ENCODE measurements at places on chromosomes 4 and X. TPM values are rescaled to one million over a fixed set of nuclear protein-coding genes. Genes with fewer than 3 reads are reported as not detected.
A peak's percentile ranks its signal among the peaks of the same experiment; 100 is the strongest.

GRCh38 chr4:182918791-182919302 lies 1.7 kb upstream of the DCTD start:
- peak; percentile 67 for DNase-seq
- H3K27me3 ChIP-seq, result peaks cover 3% of the 10 kb centered on the region
- H3K4me1 ChIP-seq, result peaks cover 39% of the 10 kb centered on the region
- H3K36me3 ChIP-seq, result peaks cover 15% of the 10 kb centered on the region
- peak overlapping the region; percentile 92 for H3K27ac ChIP-seq

GRCh38 chr4:92035666-92036065 lies 268.1 kb upstream of the GRID2 start:
- H3K4me1 ChIP-seq, result no peaks in the 10 kb centered on the region
- no peak overlapping the region for H3K27ac ChIP-seq
- no peak for DNase-seq
- H3K36me3 ChIP-seq, result no peaks in the 10 kb centered on the region
- H3K27me3 ChIP-seq, result no peaks in the 10 kb centered on the region

CYSLTR1 gene
- total RNA-seq, result 1.8 TPM

KLB gene
- not detected for total RNA-seq

RBMXL3 gene
- total RNA-seq, result not detected

- no peak overlapping the region for H3K27ac ChIP-seq
- H3K36me3 ChIP-seq, result no peaks in the 10 kb centered on the region
- H3K4me1 ChIP-seq, result no peaks in the 10 kb centered on the region
- DNase-seq, result no peak
- no peaks in the 10 kb centered on the region for H3K27me3 ChIP-seq
These were observed 125.4 kb upstream of the EOLA2 start for GRCh38 chrX:150063674-150064073.

MAB21L2 gene
- not detected for total RNA-seq

- H3K36me3 ChIP-seq, result peaks cover 2% of the 10 kb centered on the region
- DNase-seq, result no peak
- H3K27ac ChIP-seq, result no peak overlapping the region
- no peak overlapping the region for H3K4me3 ChIP-seq
These were observed 21.5 kb downstream of the XIAP start for GRCh38 chrX:123881330-123881729.

AMBN gene
- total RNA-seq, result not detected

GRCh38 chr4:22573198-22573597 lies 57.3 kb upstream of the ADGRA3 start:
- H3K36me3 ChIP-seq, result no peaks in the 10 kb centered on the region
- H3K27me3 ChIP-seq, result no peaks in the 10 kb centered on the region
- H3K4me3 ChIP-seq, result no peak overlapping the region
- no peak overlapping the region for H3K27ac ChIP-seq
- DNase-seq, result no peak

DNA sequence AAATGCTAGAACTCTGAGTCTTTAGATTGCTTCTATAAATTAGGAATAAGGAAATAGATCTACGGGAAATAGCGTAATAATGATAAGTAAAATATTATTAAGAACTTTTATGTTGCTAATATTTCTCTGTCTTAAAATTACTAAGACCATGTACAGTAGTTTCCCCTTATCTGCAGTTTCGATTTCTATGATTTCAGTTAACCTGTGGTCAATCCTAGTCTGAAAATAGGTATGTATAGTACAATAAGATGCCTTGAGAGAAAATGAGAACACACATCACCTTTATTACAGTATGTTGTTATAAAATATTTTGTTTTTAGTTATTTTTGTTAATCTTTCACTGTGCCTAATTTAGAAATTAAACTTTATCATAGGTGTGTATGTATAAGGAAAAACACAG lies 92.6 kb downstream of the CCSER1 start:
- DNase-seq, result no peak
- no peak overlapping the region for H3K27ac ChIP-seq
- peaks cover 3% of the 10 kb centered on the region for H3K27me3 ChIP-seq
- peaks cover 3% of the 10 kb centered on the region for H3K4me1 ChIP-seq
- no peaks in the 10 kb centered on the region for H3K36me3 ChIP-seq
- H3K4me3 ChIP-seq, result no peak overlapping the region

SERPINA7 gene
- total RNA-seq, result not detected

MRPS18C gene
- 72.8 TPM for total RNA-seq

DNA sequence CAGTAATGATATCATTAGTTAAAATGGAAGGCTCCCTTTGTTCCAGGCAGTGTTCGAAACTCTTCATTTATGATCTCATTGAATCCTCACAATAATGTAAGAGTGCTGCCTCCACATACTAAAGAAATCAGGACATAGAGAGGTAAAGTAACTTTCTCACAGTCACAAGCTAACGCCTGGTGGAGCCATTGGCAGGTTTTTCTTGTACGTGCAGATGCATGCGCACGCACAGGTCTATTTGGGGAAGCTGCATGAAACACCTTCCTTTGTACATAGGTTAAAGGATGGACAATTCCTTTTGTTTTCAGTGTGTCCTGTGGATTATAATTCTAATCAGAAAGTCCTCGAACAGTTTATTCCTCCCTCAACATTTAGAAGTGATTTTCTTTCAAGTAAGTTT lies 176.2 kb downstream of the RAPGEF2 start:
- peaks cover 3% of the 10 kb centered on the region for H3K4me1 ChIP-seq
- peaks cover 21% of the 10 kb centered on the region for H3K36me3 ChIP-seq
- no peak for DNase-seq
- no peaks in the 10 kb centered on the region for H3K27me3 ChIP-seq
- H3K4me3 ChIP-seq, result no peak overlapping the region
- no peak overlapping the region for H3K27ac ChIP-seq

DNA sequence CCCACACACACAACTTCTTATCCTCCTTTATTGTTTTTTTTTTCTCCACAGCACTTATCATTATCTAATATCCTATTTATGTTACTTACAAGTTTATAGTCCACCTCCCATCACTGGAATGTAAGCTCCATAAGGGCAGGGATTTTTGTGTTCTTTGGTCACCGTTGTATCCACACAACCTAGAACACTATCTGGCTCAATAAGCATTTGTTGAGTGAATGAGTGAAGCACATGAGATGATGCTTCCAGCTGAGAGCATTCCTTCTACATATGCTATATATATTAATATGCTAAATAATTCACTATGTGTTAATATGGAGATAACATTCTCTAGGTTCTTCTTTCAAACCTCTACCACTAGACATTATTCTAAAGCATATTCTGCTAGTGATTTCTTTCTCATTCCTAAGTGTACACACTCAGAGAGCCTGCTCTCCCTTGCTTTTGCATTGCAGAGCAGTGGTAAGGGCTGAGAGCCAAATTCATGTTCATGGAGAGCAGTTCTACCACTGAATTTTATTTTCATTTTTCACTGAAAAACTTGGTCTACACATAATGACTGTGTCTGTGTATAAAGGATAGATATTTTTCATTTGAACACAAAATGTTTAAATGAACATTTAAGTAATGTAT lies 20.3 kb upstream of the LUZP4 start:
- no peak overlapping the region for H3K4me3 ChIP-seq
- H3K36me3 ChIP-seq, result no peaks in the 10 kb centered on the region
- no peak overlapping the region for H3K27ac ChIP-seq
- DNase-seq, result no peak

GRCh38 chrX:97867266-97867665 lies 983.6 kb downstream of the RPA4 start:
- H3K36me3 ChIP-seq, result no peaks in the 10 kb centered on the region
- no peak overlapping the region for H3K4me3 ChIP-seq
- no peak for DNase-seq
- H3K27ac ChIP-seq, result no peak overlapping the region
- H3K4me1 ChIP-seq, result no peaks in the 10 kb centered on the region

TCP11X2 gene
- total RNA-seq, result not detected

DNA sequence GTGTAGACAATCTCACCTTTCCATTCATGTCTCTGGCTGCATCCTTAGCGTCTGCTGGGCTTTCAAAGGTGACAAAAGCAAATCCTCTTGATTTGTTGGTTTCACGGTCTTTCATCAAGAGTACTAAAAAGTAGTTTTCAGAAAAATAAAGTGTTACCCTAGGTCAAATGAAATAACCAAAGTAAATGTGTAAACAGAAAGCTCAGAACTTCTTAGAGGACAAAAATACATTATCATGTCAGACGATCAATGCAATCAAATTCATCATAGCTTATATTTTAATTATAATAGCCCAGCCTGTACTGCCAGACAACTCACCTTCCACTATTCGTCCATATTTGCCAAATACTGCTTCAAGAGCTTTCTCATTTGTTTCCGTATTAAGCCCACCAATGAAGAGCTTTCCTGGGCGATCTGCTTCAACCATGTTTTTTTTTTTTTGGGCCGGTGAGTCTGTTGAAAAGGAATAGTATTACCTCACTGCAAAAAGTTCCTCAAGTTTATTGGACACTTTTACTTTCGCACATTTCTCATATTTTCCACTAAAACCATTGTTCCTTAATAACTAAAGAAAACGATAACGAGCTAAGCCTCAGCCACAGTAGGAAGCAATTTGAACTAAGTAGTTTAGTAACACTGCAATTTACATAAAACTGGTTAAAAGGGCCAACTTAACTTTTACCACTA lies 1.4 kb downstream of the RBMX start:
- H3K36me3 ChIP-seq, result peaks cover 41% of the 10 kb centered on the region
- no peaks in the 10 kb centered on the region for H3K27me3 ChIP-seq
- DNase-seq, result no peak
- H3K27ac ChIP-seq, result peak overlapping the region; percentile 99
- peaks cover 22% of the 10 kb centered on the region for H3K4me1 ChIP-seq
- H3K4me3 ChIP-seq, result peak overlapping the region; percentile 98

- no peak overlapping the region for H3K27ac ChIP-seq
- H3K4me3 ChIP-seq, result no peak overlapping the region
These were observed 39.1 kb downstream of the NAF1 start for GRCh38 chr4:163127621-163128020.

DNA sequence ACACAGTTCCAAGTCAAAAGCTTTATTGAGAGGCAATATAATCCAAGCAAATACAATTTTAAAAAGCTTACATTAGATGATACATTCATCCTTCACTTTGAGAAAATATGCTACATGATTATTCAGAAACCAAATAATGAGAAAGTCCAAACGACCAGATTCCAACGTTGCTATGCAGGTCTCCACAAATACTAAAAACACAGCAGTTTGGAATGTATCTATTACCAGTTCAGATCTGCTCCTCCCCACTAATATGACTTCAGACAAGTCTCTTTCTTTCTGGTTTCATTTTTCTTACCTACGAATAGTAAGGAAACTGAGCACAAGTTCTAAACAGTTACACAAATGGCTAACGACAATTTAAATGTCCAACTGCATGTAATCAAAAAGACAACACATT lies 9.5 kb downstream of the NAF1 start:
- no peaks in the 10 kb centered on the region for H3K27me3 ChIP-seq
- peaks cover 45% of the 10 kb centered on the region for H3K4me1 ChIP-seq
- no peak overlapping the region for H3K27ac ChIP-seq
- H3K4me3 ChIP-seq, result no peak overlapping the region
- DNase-seq, result no peak
- H3K36me3 ChIP-seq, result peaks cover 29% of the 10 kb centered on the region

DNA sequence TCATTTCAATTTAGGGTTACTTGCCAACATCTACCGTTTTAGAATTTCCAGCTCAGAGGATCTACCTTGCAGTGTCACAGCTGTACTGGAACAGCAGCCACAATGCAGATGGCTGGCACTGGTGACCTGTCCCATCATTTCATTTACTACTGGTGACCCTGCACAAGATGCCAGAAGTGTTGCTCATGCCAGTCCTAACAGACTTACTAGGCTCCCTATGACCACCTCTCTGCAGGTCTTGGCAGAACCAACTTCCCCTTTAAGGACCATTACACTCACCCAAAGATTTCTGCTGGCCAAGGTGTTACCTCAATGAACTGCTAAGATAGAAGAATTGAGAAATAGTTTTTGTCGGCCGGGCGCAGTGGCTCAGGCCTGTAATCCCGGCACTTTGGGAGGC lies 106.9 kb downstream of the C4orf51 start:
- no peak for DNase-seq
- no peak overlapping the region for H3K4me3 ChIP-seq
- H3K27me3 ChIP-seq, result no peaks in the 10 kb centered on the region
- peaks cover 48% of the 10 kb centered on the region for H3K36me3 ChIP-seq

DNA sequence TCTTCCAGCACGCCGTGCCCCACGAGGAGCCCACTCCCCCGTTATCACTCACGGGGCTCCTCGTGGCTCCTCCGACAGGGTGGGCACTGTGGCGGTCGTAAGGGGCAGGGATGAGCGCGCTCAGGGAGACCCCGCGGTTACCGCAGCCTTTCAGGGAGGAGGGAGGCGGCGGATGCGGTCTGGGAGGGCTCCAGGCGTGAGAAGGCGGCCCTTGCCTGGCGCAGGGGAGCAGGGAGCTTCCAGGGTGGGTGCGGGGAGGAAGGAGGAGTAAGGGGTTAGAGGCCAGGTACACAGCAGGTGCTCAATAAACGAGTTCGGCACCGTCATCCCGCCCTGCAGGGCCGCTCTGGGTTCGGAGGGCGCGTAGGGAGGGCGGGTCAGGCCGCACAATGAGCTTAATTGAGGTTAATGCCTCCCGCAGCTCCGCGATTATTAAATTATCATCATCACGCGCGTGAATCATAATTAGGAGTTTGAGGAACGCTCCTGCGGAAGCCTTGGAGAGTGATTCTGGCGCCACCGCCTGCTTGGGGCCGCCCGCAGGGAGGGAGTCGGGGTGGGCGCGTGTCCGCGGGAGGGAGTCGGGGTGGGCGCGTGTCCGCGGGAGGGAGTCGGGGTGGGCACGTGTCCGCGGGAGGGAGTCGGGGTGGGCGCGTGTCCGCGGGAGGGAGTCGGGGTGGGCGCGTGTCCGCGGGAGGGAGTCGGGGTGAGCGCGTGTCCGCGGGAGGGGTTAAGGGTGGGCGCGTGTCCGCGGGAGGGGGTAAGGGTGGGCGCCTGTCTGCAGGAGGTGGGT lies 7.6 kb upstream of the NKX1-1 start:
- H3K4me1 ChIP-seq, result no peaks in the 10 kb centered on the region
- no peak for DNase-seq
- H3K27me3 ChIP-seq, result peaks cover 60% of the 10 kb centered on the region
- no peak overlapping the region for H3K27ac ChIP-seq

DNA sequence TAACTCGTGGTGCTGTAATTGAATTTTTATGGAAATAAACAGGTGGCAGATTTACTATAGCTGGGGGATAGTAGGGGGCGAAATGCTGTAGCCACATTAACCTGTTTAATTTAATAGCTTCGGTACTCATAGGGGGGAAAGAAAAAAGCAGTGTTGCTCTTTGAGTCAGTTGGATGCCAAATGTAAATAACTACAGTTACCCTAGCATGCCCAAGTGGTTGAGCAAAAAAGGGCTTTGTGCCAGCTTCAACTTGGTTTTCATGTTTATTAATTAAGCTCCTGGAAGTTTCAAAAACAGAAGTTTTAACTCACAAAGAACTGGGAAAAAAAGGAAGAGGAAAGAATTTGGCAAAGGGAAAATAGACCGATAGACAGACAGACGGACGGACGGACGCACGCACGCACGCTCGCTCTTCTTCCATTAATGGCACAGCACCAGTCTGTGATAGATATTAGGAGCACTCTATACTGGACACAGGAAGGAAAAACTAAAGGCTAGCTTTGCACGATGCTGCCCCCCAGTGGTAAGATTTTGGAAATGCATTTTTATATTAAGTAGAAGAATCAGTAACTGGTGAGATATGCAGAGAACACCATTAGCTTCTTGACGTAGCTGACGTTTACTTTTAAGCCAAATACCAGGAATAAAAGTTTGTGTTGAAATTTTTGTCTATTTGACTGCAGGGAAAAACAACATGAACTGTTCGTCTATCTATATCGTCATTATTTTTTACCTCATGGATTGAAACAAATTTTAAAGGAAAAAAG lies 151.8 kb downstream of the SLC7A11 start:
- DNase-seq, result peak; percentile 22
- H3K4me3 ChIP-seq, result no peak overlapping the region
- H3K36me3 ChIP-seq, result no peaks in the 10 kb centered on the region
- no peaks in the 10 kb centered on the region for H3K27me3 ChIP-seq

GRCh38 chr4:165207016-165207430 lies 338 bp upstream of the KLHL2 start:
- no peaks in the 10 kb centered on the region for H3K27me3 ChIP-seq
- H3K4me3 ChIP-seq, result peak overlapping the region; percentile 88
- no peak for DNase-seq
- H3K27ac ChIP-seq, result peak overlapping the region; percentile 81
- H3K4me1 ChIP-seq, result peaks cover 59% of the 10 kb centered on the region

CLCN4 gene
- total RNA-seq, result not detected
